ENCODE measurements at places on chromosomes 6 and 20.

DNA sequence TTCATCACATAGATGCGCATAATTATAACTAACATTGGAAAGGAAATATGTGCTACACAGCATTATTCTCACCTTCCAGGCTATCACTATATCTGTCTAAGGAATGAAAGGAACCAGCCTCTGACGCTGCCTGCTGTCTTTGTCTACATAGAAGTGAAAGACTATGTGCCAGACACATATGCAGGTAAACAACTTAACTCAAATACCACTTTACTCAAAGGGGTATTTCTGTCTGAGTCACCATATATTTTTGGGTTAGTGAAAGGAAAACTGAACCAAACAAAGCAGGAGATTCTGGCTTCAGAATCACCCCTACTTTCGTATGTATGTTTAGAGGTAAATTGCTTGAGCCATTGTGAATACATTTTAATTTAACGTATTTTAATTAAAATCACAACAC, 328.6 kb upstream of the PLCB4 start:
- no peak for DNase-seq

DNA sequence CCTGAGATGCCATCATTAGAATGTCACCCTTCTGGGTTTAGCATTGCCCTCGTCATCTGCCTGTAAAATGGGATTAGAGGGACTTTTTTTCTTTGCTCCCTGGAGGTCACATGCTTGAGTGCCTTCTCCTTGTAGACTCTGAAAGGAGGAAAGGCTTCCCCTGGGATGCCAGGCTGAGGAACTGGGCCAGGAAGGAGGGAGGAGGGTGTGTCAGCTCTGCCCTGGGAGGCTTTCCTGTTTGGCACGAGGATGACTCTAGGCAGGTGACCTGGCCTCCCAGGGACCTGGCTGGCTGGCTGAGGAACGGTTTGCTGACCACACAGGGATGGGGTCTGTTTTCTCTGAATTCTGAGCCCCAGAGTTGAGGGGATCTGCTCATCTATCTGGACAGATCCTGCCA, 137.9 kb upstream of the RNF24 start:
- no peak for DNase-seq

- DNase-seq, result no peak
Measured at GRCh38 chr6:29602564-29603361, 17.8 kb downstream of the OR2H2 start.

GRCh38 chr6:102984357-102984756, 1590.8 kb downstream of the GRIK2 start:
- DNase-seq, result no peak

DNA sequence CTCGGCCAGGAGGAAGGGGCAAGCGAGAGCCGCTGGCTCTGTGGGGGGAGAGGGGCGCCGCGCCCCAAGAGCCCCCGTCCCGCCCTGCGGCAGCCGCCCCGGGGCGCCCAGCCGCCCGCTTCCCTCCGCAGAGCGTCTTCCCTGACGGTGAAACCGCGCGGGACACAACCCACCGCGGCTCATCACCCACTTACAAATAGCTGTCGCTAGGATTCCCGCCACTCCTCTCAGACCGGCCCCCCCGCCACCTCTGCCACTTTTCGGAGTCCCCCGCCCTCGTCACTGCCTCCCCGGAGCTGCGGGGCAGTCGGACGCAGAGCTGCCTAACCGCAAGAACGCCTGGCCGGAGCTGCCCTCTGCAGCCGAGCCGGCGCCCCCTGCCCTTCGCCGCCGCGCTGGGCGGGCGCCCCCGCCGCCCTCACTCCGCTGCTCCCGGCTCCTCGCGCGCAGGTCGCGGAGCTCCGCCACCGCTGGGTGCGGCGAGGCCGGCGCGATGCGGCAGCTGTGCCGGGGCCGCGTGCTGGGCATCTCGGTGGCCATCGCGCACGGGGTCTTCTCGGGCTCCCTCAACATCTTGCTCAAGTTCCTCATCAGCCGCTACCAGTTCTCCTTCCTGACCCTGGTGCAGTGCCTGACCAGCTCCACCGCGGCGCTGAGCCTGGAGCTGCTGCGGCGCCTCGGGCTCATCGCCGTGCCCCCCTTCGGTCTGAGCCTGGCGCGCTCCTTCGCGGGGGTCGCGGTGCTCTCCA, at the start of gene SLC35D3:
TSS of gene SLC35D3 (plus strand) at position 366 of the 749 bp plus-strand sequence. CDS start at position 494, 128 bp downstream.
- no peak for DNase-seq

GRCh38 chr6:20696676-20697075, 162.4 kb downstream of the CDKAL1 start:
- DNase-seq, result no peak

GRCh38 chr6:136784271-136784664, 8.0 kb downstream of the MAP3K5 start:
- DNase-seq, result no peak

GRCh38 chr6:129314575-129314974, 395.4 kb downstream of the ARHGAP18 start:
- DNase-seq, result no peak

DNA sequence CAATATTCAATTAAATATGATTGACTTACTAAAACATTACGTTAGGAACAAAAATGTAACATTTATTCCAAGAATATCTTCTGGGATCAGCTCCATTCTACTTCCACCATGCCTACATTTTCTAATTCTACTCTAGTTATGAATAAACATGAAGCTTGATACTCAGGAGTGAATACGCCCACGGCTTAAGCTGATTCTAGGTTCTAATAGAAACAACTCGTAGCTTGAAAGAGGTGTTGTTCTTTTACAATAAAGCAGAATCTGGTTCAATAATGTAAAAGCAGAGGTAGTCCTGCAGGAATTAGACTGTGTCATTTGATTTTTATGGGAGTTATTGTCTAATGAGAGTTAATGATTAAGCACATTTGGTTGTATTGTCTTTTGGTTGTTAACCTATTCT, 107.3 kb upstream of the OLIG3 start:
- DNase-seq, result no peak

DNA sequence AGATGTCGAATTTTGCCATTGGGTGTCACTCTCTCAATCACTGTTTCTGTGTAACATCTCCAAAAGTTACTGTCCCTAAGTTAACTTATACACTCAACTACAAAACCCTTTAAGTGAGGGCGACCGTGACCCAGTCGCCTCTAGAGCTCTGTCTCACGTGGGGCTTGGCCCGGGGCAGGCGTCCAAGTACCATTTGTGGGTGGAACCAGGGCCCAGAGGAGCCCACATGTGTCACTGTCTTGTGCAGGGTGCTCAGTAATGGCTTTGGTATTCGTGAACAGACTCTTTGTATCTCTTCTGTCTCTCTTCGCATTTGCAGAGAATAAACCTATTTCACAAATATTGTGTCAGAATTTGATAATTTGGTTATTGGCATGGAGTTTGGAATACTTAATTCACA, 109.9 kb upstream of the THBS2 start:
- no peak for DNase-seq

GRCh38 chr6:46042355-46042999, 26.8 kb upstream of the CLIC5 start:
- DNase-seq, result no peak

DNA sequence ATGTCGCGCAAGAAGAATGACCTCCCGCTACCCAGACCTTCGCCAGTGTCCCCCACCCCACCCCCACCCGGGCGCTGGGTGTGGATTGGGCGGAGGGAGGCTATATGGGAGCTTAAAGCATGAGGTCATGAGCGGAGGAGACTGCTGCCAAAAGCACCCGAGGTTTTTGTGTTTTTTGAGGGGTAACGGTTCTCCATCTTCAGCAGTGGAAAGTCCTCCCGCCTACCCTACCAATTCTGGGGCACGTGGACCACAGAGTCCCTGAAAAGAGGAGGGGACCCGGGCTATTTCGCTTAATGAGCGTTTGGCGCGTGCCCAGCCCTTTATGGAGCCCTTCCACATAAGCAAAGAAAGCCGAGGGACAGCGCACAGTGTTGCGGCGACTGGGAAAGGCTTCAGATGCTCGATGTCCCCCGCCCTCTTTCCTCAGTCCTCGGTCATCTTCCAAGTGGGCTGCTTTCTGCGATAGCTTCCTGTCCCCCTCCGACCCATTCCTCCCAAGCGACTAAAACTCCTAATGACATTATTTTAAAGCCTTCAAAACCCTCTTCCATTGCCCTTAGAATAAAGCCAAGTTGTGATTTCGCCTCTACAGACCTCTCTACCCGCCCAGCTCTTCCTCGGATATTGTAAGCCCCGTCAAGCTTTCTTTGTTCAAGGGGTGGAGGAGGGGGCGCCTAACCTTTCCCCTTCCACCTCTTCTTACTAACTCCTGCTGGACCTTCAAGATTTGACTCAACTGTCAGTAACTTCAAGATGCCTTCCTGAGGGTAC, 2.1 kb upstream of the TRERF1 start:
- no peak for DNase-seq

- no peak for DNase-seq
Measured at GRCh38 chr6:48834706-48835105, 628.3 kb downstream of the MMUT start.

- DNase-seq, result no peak
Measured at GRCh38 chr6:12582421-12583110, 134.0 kb upstream of the PHACTR1 start.

DNA sequence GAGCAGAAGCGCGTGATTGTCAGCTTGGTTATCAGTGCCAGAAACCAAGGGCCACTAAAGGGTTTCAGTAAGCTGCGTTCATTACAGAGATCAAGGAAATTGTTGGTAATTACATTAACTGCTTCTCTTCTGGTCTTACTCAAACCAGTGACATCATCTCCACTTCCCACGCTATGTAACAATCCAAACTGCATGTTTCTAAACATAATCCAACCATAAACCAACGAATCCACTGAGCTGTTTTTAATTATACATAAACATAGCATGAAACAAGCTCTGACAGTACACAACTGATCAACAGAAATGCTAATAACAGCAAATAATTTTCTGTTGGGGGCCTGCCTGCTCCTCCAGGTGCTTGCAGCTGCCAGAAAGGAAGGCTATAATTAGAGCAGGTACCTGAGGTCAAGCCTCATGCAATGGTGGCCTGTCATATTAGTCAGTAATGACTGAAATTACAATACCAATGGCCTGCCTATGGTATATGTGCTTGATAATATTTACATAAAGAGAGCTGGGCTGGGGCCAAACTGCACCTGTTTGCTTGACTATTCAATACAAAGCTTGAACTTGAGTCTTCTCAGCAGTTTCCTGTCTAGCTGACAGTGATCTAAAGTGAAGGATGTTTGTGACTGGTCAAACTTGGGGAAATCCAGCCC, 40.1 kb downstream of the ILRUN start:
- DNase-seq, result peak; percentile 29

DNA sequence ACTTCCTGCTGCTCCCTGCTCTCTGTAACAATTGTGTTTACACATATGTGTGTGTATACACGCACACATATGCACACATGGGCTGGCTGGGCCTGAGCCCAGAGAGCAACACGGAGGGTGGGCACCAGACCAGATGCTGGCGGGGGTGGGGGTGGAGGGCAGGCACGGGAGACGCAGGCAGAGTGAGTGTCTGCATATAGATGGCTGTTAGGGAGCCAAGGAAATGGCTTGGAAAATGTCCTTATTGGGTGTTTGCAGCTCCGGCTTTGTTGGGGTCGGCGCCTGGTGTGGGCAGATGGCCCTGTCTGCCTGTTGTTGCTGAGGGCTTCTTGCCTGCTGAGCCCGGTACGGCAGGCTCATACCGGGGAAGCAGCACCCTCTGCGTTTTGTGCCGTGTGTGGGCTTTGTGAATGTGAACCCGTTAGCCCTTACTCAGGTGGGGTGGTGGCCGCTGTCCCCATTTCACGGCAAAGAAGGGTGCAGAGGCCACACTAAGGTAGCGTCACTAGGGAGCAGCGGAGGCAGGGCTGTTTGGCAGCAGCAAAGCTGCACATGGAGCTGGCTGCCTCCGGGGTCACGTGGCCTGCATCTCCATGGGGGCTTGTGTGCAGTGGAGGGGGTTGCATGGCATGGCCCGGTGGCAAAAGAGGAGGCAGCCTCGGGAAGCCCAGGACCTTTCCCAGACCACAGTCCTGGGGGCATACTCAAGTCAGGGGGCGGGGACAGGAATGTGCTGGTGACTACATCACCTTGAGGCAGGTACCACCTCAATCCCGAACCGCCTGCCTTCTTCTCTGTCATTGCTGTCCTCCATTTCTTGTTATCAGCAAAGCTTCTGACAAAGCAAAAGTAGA, 47.4 kb upstream of the SRF start:
- DNase-seq, result no peak

DNA sequence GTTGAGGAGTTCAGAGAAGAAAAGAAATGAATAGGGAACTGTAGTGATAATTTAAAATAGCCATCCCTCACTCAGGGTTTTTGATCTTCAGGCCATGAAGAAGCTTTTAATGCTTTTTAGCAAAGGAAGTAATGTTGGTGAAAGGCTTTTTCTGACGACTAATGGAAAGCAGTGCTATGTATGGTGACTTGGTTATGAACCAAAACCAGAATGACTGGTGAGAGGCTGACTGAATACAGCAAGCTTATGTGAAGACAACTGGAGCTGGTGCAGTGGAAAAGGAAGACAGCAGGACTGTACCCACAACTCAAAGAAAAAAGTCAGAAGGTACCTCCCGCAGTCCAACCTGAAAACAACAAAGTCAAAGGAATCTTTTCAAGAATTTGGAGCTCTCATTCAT, 118.8 kb downstream of the PRDM1 start:
- no peak for DNase-seq

- no peak for DNase-seq
Measured at GRCh38 chr20:9615766-9616454, 101.5 kb downstream of the LAMP5 start.

DNA sequence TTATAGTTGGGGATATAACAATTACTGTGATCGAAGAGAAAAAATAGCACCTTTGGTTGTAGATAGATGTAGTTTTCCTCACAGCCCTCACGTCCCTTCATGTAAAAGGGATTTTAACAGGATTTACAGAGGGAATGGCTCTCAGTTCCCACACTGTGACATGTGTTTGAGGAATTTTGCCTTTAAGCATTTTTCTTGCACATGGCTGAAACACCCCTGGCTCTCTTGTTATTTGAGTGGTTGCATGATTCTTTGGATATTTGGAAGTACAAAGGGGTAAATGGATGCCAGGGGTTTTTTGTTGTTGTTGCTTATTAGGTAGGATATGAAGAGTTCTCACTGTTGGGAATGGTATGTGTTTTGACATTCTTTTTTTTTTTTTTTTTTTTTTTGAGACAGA, 48.2 kb downstream of the JAG1 start:
- no peak for DNase-seq

Data from activated CD4-positive, alpha-beta T cell treated with anti-CD3 and anti-CD28 coated beads, Interleukin-2, amount 50 U/mL, for 4 hours (primary cell).